Activated CD4-positive, alpha-beta T cell treated with anti-CD3 and anti-CD28 coated beads, Interleukin-2, amount 10 ng/mL, durations not matched to agents 7 days and 5 days (primary cell): ENCODE measurements at places on chromosomes 5 and 9. TPM values are rescaled to one million over a fixed set of nuclear protein-coding genes. Genes with fewer than 3 reads are reported as not detected.

- no peaks in the 10 kb centered on the region for H3K27me3 ChIP-seq
- H3K27ac ChIP-seq, result no peak overlapping the region
- peaks cover 7% of the 10 kb centered on the region for H3K4me1 ChIP-seq
- DNase-seq, result no peak
- H3K36me3 ChIP-seq, result peaks cover 12% of the 10 kb centered on the region
Measured at GRCh38 chr9:89304020-89304833, 6.8 kb upstream of the CKS2 start.

- H3K27me3 ChIP-seq, result no peaks in the 10 kb centered on the region
- DNase-seq, result no peak
- H3K4me3 ChIP-seq, result no peak overlapping the region
- no peak overlapping the region for H3K27ac ChIP-seq
Measured at GRCh38 chr9:88460587-88461332, 72.5 kb downstream of the SPIN1 start.

DNA sequence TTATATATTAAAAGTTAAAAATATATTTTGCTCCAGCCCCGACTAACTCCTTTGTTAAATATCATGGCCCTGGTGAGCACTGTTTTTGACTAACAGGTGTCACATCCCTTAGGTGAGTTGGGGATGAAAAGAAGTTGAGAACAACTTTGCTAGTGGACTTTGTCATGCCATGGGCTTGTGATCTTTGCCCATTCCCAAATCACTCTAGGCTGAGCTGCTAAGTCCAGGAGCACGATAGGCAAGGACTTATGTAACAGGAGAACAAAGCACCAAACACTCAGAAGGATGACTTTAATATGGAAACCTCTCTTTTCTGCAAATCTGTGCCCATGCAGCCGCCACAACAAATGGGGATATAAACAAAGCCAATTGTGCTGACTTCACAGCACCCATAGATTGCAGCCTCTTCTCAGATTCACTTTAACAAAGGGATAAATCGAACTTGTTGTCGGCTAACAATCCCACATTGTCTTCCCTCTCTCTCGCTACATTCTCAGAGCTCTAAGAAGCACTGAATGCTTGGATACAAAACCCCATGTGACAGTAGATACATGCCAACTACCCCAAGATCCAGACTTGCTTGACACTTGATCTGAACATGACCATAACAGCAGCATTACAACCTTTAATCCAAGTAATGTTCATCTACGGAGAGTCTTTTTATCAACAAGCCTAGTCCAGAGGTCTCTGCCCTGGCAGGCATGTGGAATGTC, 86.8 kb upstream of the CD180 start:
- H3K27me3 ChIP-seq, result peaks cover 2% of the 10 kb centered on the region
- H3K36me3 ChIP-seq, result no peaks in the 10 kb centered on the region
- no peak overlapping the region for H3K27ac ChIP-seq

GRCh38 chr5:78823196-78823595, 161.9 kb downstream of the ARSB start:
- no peaks in the 10 kb centered on the region for H3K4me1 ChIP-seq
- H3K27me3 ChIP-seq, result no peaks in the 10 kb centered on the region
- H3K36me3 ChIP-seq, result peaks cover 6% of the 10 kb centered on the region
- no peak overlapping the region for H3K27ac ChIP-seq

The SPZ1 gene
- not detected for total RNA-seq

The RCL1 gene
- 13.6 TPM for total RNA-seq

The HAVCR1 gene
- total RNA-seq, result 1.5 TPM

The DAB2 gene
- total RNA-seq, result not detected

The CATSPER3 gene
- total RNA-seq, result 1.2 TPM
